ENCODE measurements at places on chromosomes 7 and 10. TPM values are rescaled to one million over a fixed set of nuclear protein-coding genes. Genes with fewer than 3 reads are reported as not detected.
A peak's percentile ranks its signal among the peaks of the same experiment; 100 is the strongest.

GRCh38 chr7:101995121-101995520 is 177.7 kb downstream of the CUX1 start:
- H3K27me3 ChIP-seq = no peaks in the 10 kb centered on the region
- H3K4me3 ChIP-seq = no peak overlapping the region
- no peaks in the 10 kb centered on the region for H3K36me3 ChIP-seq
- no peak overlapping the region for H3K27ac ChIP-seq

AGR3 gene
- not detected for total RNA-seq

VWA2 gene
- total RNA-seq = 31.0 TPM

DNA sequence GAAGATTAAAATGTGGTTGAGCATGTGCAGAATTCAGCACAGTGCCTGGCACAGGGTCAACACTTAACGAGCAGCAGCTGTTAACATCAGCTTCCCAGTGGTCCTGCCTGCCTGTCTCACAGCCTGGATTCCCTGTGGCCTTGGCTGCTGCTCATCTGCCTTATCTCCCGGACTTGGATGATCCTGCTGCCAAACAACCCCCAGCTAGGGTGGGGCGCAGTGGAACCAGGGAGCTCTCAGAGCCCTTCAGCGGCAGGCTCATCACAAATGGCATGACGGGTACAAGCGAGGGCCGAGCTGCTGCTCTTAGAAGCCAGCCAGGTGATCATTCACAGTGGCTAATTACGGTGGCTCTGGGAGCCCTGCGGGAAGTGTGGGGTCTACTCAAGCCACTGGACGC is 13.0 kb upstream of the SMARCD3 start:
- no peaks in the 10 kb centered on the region for H3K27me3 ChIP-seq
- no peaks in the 10 kb centered on the region for H3K36me3 ChIP-seq
- H3K27ac ChIP-seq = no peak overlapping the region
- no peak for DNase-seq
- H3K4me3 ChIP-seq = no peak overlapping the region
- peaks cover 22% of the 10 kb centered on the region for H3K4me1 ChIP-seq

- H3K27ac ChIP-seq = no peak overlapping the region
- no peak overlapping the region for H3K4me3 ChIP-seq
- DNase-seq = no peak
Measured at GRCh38 chr7:153290066-153290465, 530.5 kb downstream of the ACTR3B start.

- H3K27me3 ChIP-seq = no peaks in the 10 kb centered on the region
- H3K36me3 ChIP-seq = no peaks in the 10 kb centered on the region
- H3K4me3 ChIP-seq = no peak overlapping the region
- DNase-seq = peak; percentile 65
Measured at GRCh38 chr10:103545771-103546281, 52.3 kb downstream of the NEURL1 start.

TRPV5 gene
- not detected for total RNA-seq

GRCh38 chr10:103202319-103202718 is 9.2 kb upstream of the NT5C2 start:
- H3K4me1 ChIP-seq = peaks cover 3% of the 10 kb centered on the region
- H3K27ac ChIP-seq = no peak overlapping the region
- no peak overlapping the region for H3K4me3 ChIP-seq
- H3K27me3 ChIP-seq = no peaks in the 10 kb centered on the region

DNA sequence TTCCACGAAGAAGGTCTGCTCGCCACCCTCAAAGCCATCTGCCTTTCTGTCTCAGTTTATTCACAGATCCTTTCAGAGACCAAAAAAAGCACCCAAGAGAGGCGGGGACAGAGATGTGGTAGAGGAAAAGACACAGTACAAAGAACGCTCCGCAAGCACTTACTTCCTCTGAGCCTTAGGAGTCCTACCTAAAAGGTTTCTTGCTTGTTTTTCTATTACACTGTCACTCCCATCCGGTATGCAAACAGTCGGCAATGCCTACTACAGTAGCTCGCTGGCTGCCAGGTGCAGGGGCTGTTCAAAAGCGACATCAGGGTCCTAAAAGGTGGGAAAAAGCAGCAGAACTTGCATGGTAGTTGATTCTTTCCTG is 816 bp downstream of the TECPR1 start:
- peak overlapping the region; percentile 94 for H3K4me3 ChIP-seq
- H3K4me1 ChIP-seq = peaks cover 28% of the 10 kb centered on the region
- peak overlapping the region; percentile 87 for H3K27ac ChIP-seq
- H3K27me3 ChIP-seq = no peaks in the 10 kb centered on the region
- no peaks in the 10 kb centered on the region for H3K36me3 ChIP-seq

DNA sequence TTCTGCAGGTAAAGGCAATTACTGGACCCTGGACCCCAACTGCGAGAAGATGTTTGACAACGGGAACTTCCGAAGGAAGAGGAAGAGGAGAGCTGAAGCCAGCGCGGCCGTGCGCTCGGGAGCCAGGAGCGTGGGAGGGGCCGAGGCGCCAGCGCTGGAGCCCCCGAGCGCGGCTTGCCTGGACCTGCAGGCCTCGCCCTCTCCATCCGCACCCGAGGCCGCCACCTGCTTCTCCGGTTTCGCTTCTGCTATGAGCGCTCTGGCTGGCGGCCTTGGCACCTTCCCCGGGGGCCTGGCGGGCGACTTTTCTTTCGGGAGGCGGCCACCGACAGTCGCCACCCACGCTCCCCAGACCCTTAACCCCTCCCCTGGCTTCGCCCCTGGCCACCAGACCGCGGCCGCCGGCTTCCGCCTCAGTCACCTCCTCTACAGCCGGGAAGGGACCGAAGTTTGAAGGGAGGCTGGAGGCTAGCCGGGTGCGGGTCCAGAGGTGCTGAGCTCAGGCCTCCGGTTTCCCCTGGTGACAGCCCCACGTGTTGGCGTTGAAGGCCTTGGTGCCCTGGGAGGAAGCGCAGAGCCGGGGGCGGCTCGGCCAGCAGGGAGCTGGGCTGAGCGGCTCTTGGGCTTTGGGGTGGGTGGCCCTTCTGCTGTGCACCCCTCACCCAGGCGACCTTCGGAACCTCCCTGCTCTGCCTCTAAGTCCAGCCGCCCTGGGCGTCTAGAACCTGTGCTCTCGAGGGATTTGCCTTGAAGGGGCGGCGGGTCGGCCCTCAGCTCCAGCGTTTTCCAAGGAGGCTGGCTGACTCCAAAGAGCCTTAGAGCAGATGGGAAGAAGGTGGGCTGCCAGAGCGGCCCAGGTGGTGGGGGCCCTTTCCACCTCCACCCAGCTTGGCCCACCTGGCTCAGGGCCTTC is 1.8 kb downstream of the FOXI2 start:
- H3K27me3 ChIP-seq = peaks cover 61% of the 10 kb centered on the region
- peaks cover 37% of the 10 kb centered on the region for H3K4me1 ChIP-seq

DNA sequence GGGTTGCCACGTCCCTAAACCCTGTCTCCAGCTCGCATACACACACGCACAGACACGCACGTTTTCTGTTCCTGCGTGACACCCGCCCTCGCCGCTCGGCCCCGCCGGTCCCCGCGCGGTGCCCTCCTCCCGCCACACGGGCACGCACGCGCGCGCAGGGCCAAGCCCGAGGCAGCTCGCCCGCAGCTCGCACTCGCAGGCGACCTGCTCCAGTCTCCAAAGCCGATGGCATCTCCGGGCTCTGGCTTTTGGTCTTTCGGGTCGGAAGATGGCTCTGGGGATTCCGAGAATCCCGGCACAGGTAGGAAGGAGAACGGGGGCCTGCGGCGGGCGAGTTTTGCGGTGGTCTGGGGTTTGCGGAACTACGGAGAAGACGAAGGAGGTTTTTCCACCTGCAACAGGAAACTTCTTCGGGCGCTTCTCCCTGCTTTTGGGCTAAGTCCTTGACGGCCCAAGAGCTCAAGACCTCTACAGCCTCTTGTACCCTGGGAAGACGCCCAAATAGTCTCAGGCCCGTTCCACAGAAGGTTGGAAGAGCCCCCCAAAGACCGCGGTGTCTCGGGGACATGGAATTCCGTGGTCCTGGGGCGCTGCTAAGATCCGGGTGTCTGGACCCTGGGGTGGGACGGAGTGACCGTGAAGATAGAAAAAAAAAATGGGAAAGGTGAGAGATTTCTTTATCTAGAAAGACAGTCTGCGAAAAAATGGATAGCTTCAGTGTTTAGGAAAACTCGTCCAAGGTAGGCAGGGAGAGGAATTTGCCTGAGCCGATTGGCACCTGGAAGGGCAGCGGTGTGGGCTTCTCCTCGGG is at the start of gene GAD2:
Gene GAD2, plus strand, starts transcription at position 190 of the 811 bp plus-strand sequence. Its CDS starts 36 bp downstream, at position 226.
- no peak for DNase-seq
- H3K4me3 ChIP-seq = peak within 1 kb of the TSS; percentile 28
- peaks cover 100% of the 10 kb centered on the region for H3K27me3 ChIP-seq
- H3K36me3 ChIP-seq = no peaks in the 10 kb centered on the region
- peaks cover 39% of the 10 kb centered on the region for H3K4me1 ChIP-seq
- H3K27ac ChIP-seq = no peak within 1 kb of the TSS

- H3K4me1 ChIP-seq = no peaks in the 10 kb centered on the region
- no peaks in the 10 kb centered on the region for H3K36me3 ChIP-seq
- no peak for DNase-seq
- H3K27ac ChIP-seq = no peak overlapping the region
- no peaks in the 10 kb centered on the region for H3K27me3 ChIP-seq
- no peak overlapping the region for H3K4me3 ChIP-seq
Measured at GRCh38 chr7:7504910-7505704, 30.6 kb downstream of the COL28A1 start.

NAT16 gene
- total RNA-seq = not detected

STEAP2 gene
- total RNA-seq = 13.2 TPM

GRCh38 chr7:149355390-149356048 is 93.5 kb downstream of the ZNF783 start:
- H3K27ac ChIP-seq = no peak overlapping the region
- H3K27me3 ChIP-seq = no peaks in the 10 kb centered on the region
- H3K4me3 ChIP-seq = no peak overlapping the region
- no peaks in the 10 kb centered on the region for H3K36me3 ChIP-seq
- no peaks in the 10 kb centered on the region for H3K4me1 ChIP-seq

GRCh38 chr7:44637788-44638594 is 31.6 kb downstream of the OGDH start:
- H3K27ac ChIP-seq = peak overlapping the region; percentile 97
- H3K27me3 ChIP-seq = no peaks in the 10 kb centered on the region
- no peak overlapping the region for H3K4me3 ChIP-seq

DNA sequence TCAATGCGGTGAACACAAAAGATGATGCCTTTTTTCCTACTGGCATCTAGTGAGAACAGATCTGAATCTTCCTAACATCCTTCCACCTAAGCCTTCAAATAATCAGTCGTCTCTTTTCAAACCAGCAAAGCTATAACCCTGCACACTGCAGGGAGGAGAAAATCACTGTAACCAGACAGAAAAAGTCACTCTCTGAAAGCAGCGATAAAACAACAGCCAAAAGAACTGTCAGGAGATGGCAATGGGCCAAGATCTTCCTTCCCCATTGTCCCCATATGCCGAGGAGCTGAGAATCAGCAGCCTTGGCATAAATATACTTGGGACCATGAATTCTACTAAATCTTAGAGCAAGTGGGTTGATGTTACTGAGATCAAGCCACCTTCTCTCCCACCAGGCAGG is 13.1 kb downstream of the FZD9 start:
- H3K4me3 ChIP-seq = no peak overlapping the region
- no peak for DNase-seq
- peaks cover 97% of the 10 kb centered on the region for H3K36me3 ChIP-seq
- H3K27ac ChIP-seq = no peak overlapping the region
- no peaks in the 10 kb centered on the region for H3K27me3 ChIP-seq
- H3K4me1 ChIP-seq = no peaks in the 10 kb centered on the region

DNA sequence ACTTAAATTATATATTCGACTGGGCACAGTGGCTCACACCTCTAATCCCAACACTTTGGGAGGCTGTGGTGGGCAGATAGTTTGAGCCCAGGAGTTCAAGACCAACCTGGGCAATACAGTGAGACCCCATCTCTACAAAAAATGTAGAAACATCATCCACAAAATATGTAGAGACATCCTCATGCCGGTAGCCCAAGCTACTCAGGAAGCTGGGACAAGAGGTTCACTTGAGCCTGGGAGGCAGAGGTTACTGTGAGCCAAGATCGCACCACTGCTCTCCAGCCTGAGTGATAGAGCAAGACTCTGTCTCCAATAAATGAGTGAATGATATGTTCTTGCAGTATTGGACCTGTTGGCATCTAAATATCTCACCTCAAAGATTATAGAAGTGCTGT is 22.6 kb upstream of the TNS3 start:
- no peak for DNase-seq
- no peak overlapping the region for H3K4me3 ChIP-seq
- H3K27me3 ChIP-seq = no peaks in the 10 kb centered on the region
- peaks cover 29% of the 10 kb centered on the region for H3K4me1 ChIP-seq
- no peak overlapping the region for H3K27ac ChIP-seq

CHST12 gene
- 20.7 TPM for total RNA-seq

DNA sequence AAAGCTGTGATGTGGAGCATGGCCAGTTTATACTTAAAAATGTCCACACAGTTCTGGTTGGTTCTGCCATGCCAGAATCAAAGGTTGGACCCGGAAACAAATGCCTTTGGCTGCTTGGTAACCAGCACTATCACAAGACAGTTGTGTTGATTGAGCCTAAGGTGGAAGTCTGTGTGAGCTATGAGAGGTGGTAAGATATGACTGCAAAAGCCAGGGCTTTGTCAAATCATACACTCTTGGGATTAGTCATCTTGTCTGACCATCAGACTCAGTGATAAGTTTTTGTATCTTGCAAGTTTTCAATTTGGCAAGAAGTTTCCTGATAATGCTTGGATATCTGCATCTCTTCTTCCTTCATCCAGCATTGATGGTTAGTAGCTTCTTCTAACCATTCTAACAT is 35.5 kb downstream of the GPR141 start:
- no peaks in the 10 kb centered on the region for H3K4me1 ChIP-seq
- DNase-seq = no peak
- no peak overlapping the region for H3K27ac ChIP-seq
- no peak overlapping the region for H3K4me3 ChIP-seq
- H3K27me3 ChIP-seq = no peaks in the 10 kb centered on the region

DNA sequence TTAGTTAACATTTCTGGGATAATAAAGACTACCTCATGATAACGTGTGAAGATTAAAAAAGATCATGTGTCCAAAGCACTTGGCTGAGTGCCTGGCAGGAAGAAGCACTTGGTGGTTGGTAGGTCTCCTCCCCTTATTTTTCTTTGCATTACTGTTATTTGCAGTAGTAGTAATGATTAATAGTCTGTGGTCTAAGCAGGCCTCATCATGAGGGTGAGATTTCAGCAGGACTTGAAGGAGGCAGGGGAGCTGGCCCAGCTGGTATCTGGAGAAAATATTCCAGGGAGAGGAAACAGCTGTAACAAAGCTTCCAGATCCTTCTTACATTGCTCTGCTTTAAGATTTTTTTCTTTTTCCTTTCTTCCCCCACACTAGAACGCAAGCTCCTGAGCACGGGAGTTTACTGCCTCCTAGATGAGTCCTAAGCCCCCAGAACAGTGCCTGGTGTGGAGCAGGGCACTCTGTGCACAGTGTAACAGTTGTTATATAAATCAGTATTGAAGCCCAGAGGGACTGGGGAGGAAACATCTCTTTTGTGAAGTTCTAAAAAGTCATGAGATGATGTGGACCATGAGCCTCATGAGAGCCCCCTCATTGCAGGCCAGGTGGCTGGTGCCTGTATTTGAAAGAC is 31.1 kb upstream of the RHEB start:
- no peak overlapping the region for H3K27ac ChIP-seq
- no peak overlapping the region for H3K4me3 ChIP-seq
- peaks cover 23% of the 10 kb centered on the region for H3K4me1 ChIP-seq
- no peaks in the 10 kb centered on the region for H3K27me3 ChIP-seq
- DNase-seq = no peak
- peaks cover 6% of the 10 kb centered on the region for H3K36me3 ChIP-seq

Measured in suprapubic skin (tissue), 4 donors.